ENCODE measurements at places on chromosomes 12 and 14.

DNA sequence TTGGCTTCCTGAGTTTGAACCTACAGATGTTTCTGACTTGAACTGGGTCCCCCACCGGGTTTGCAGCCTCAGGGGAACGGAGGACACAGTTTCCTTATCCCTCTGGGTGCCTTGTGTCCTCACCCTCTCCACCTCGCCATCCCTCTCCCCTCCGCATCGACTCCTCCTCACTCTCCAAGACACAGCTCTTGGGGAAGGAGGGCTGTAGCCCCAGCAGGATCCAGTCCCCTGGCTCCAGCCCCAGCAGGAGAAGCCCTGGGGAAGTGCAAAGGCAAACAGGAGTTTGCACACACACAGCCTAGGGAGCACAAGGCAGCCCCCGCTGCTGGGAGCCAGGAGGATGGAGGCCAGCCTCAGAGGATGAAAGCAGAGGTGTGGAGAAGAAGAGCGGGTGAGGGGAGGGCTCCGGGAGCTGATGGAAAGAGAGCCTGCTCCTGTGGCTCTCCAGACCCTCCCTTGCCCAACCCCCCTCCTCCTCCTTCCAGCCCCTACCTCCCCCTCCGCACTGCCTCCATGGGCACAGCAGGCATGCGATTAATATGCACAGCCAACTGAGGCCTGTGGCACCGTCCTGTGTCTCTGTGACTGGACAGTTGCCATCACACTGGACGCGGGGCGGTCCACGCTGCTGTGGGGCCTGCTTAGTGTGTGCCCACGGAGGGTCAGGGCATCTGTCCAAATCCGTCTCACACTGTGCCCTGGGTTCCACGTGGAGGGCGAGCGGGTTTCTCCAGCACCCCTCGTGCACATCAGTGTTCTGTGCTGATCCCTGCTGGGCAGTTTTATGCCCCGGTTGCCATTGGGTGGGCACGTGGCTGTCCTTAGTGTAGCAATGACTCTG lies 193.7 kb upstream of the DIO3 start:
- DNase-seq, result no peak

- DNase-seq, result peak; percentile 6
Measured at GRCh38 chr12:109458086-109458485, 19.0 kb downstream of the KCTD10 start.

- no peak for DNase-seq
Measured at GRCh38 chr12:111253213-111253612, 115.7 kb downstream of the PHETA1 start.

DNA sequence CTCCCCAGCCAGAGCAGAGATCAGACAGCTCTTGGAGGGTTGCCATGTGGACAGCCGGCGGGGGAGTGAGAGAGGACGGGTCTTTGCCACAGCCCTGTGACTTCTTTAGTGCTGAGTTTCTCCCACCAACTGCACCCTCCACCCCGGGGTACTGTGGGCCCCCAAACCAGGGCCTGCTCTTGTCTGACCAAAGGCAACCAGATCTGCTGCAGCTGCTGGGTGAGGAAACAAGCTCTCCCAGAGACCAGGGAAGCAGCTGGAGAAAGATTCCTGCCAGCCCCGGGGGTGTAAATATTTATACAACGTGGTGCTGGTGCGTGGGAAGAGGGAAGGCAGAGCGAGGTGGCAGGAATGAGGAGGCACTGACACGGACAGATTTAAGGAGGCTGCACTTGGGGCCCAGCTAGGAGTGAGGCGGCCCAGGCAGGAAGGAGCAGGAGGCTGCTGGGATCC lies 14.3 kb upstream of the ZFP36L1 start:
- no peak for DNase-seq

DNA sequence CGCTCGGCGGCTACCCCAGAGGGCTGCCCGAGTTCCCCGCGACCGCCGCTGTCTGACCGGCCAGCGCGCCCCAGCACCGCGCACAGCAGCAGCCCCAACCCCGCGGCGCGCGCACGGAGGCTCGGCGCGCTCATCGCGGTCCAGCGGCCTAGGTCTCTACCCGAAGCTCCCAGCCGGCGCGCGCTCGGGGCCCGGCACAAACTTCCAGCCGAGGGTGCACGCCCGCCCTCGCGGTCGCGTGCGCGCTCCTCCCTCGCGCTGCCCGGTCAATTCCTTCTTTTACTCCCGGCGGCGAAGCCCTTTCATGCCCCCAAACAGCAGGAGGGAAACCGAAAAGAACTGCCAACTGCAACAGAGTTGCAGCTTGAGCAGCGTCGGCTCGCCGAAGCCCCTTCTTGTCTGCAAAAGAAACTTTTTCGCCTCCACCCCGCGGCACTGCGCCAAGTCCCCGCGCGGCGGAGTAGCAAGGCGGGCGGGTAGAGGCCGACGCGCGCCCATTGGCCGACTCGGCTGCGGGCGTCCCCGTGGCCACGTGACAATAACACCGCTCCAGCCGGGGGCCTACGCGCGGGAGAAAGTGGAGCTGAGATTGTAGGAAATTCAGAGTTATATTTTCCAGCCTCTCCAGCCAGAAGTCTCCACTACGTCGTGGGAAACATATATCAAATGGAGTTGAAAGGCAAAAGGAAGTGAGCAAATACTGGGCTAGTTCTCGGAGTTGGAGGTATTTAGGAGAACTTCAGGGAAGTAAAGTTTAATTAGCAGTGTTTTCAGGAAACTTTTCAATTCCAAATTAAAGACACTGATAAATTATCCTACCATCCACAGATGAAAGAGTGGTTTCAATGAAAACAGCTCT lies at the start of gene LRIG3:
Gene LRIG3 (minus strand): TSS at position 403 of the 859 bp plus-strand sequence. CDS start 269 bp downstream, at position 134.
- peak; percentile 71 for DNase-seq

GRCh38 chr14:34507459-34507858 lies 32.0 kb downstream of the EAPP start:
- no peak for DNase-seq
